Activated CD4-positive, alpha-beta T cell treated with anti-CD3 and anti-CD28 coated beads, Interleukin-2, amount 50 U/mL, for 24 hours (primary cell): ENCODE measurements at places on chromosomes 4 and X.

- no peak for DNase-seq
These were observed 194.3 kb downstream of the SLC4A4 start for GRCh38 chr4:71533121-71533520.

DNA sequence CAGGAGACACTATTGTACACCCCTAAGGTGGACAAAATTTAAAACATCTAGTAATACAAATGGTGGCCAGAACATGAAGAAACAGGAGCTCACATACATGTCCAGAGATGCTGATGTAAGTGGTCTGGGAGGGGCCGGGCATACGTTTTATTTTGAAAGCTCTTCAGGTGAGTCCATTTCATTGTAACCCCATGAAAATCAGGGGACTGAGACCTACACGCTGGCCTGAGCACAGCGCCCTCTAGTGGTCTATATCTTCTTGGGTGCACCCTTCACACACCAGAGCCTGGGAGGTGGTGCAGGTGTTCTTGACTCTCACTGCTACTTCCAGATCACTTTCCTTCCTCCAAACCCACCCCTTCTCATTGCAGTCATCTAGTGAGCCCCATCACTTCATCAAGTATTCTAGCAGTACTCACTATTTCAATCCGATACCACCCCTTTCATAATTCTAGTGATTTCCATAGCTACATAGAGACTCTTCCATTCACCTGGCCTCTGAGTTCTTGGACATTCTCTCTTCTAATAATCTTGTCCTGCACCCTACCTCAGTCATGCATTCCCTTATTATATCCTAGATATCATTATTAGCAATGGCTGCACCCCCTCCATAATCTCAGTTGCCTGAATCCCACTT lies 4.3 kb upstream of the TLR6 start:
- DNase-seq, result no peak

GRCh38 chrX:149487292-149487691 lies 17.8 kb downstream of the IDS start:
- no peak for DNase-seq

GRCh38 chrX:13389501-13389900 lies 69.6 kb upstream of the ATXN3L start:
- DNase-seq, result no peak
